Esophagus squamous epithelium (tissue), 5 donors: ENCODE measurements at places on chromosomes 5 and 9. TPM values are rescaled to one million over a fixed set of nuclear protein-coding genes. Genes with fewer than 3 reads are reported as not detected.

GRCh38 chr5:168427224-168427623, 59.0 kb upstream of the RARS1 start:
- no peaks in the 10 kb centered on the region for H3K36me3 ChIP-seq
- DNase-seq = no peak
- H3K27me3 ChIP-seq = no peaks in the 10 kb centered on the region
- no peaks in the 10 kb centered on the region for H3K4me1 ChIP-seq
- no peak overlapping the region for H3K27ac ChIP-seq

DNA sequence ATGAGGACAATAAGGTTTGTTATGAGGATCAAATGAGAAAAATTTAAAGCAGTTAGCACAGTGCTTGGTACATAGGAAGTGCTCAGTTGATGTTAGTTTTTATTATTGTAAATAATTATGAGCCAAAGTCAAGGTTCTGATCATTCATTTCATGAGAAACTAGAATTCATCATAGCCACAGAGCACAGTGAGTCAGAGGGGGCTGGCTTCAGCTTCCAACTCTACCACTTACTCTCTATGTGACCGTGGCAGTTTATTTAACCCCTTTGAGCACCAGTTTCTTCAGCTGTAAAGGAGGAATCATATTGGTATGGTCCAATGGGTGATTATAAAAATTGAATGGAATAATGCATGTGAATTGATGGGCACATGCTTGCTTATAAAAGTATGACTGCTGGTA, 39.4 kb downstream of the KLHL3 start:
- no peak overlapping the region for H3K4me3 ChIP-seq
- no peaks in the 10 kb centered on the region for H3K36me3 ChIP-seq
- DNase-seq = no peak
- H3K4me1 ChIP-seq = peaks cover 13% of the 10 kb centered on the region

The PCDHGA5 gene
- total RNA-seq = 2.1 TPM

The NME5 gene
- not detected for total RNA-seq

The ENTREP1 gene
- total RNA-seq = 1.5 TPM
